IPS DF 6.9 (cell line): ENCODE measurements at places on chromosomes 2 and 18.

- no peak for DNase-seq
Measured at GRCh38 chr2:175404839-175405238, 223.3 kb upstream of the ATP5MC3 start.

DNA sequence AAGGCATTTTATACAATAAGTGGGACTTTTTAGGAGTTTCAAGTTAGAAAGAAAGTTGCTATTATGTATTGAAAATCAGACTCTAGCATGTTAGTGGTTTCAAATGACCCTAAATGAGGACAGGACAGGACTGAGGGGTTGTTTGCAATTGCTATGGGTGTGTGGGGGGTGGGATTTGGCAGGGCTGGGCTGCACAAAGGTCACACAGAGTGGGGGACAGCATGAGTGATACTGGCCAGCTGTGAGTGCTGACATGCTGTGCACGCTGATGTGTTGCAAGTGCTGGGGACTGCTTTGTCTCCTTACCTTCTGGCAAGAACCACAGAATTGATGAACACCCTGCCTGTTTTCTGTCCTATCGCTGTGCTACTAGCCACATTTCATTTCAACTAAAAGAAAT lies 29.8 kb downstream of the RNMT start:
- no peak for DNase-seq

GRCh38 chr2:229150317-229150716 lies 120.8 kb downstream of the PID1 start:
- DNase-seq = no peak

DNA sequence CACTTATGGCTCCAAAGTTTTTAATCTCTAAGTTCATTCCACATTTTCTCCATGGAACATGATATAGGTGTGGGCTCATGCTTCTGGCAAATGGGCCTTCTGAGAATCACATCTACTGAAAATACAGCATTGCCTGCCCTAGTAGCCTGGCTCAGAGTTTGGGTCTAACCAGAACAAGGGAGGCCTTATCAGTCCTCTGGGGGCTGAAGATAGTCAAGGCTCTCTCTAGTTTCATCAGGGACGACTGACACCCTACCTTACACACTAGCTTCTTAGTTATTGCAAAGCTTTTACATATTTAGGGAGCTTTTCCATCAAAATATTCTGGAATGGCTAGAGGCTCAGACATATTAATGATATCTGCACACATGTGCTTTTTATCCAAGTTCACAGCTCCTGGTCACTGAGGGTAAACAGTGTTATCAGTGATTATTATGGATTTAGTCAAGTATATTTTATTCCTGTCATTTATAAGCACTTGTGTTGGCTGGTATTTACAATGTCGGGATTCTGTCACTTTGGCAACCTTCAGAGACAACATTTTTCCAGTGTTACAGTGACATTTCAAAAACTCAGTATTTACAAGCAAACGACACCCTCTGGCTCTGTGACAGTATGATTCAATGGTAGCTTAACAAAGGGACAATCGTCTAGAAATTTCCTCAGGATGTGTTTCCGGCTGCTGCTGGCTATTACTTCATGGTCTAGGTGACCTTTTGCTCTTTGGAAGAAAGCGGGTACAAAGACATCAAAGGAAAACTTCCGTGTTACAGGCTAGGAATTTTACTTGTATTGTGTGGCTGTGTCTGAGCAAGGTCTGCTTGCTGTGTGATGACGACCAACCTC lies 200.6 kb downstream of the TCF4 start:
- DNase-seq = no peak

DNA sequence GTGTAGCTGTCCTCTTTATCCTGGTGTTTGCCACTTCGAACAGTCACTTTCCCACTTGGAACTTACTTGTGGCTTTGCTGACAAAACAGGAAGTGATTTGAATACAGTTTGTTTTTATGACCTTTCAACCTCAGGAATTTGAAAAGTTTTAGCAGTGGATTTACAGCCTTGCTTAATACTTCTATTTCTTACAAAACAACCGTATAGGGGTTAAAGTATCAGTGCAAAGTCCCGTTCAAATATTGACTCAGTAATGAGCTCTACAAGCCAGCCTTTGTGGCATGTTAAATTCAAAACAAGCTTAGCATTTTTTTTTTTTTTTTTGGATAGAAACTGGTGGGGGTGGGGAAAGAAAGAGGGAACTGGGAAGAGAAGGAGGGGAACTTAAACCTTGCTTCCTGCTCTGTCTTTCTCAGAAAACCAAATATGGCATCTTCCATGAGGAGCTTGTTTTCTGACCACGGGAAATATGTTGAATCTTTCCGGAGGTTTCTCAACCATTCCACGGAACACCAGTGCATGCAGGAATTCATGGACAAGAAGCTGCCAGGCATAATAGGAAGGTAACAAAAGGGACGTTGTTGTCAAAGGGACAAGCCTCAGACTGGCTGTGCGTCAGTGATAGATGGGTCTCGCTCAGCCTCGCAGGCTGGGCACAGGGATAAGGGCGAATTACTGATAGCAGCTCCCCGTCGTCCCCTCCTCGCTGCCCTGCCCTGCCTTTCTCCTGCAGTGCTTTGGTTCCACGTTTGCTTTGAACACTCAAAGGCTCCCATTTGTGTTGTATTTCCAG lies at the start of gene HNMT:
TSS of gene HNMT (plus strand) at position 408 of the 793 bp plus-strand sequence. CDS start at position 427, 19 bp downstream.
- peak; percentile 4 for DNase-seq

GRCh38 chr2:151634736-151635467 lies 99.4 kb downstream of the NEB start:
- no peak for DNase-seq

DNA sequence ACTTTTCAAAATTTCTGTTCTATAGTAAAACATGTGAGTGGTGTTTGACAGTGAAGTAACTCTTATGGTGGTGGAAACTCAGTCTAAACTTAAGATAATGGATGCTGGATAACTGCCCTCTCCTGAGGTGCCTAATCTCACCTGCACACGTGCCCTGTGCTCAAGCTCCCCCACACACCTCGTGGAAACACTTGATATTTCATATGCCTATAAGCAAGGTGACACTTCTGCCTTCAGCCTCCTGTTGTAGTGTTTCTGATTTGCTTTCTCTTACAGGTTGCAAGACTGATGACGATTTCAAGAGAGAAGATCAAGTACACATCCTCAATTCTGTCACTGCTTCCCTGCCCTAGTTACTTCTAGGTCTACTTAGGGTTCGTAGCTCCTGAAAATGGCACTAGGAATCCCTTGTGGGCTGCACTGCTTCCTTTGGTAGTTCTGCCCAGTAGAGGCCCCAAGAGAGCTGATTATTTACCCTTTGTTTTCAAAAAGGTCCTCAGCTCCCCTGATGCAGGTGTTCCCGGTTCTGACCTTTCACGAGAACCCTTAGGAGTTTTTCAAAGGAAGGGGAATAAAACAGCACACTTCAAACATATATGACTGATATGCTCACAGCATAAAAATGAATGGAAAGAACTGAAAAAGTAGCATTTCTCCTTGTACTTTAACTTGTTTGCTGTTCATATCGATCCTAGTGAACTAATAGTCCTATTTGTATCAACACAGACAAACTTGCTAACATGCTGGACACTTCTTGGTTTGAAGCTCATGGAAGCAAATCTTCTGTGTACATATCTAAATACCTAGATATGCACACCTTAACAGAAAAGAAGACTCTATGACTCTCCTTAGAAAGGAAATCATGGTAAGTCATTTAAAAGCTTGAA lies 6.7 kb downstream of the CAVIN2 start:
- DNase-seq = no peak

- DNase-seq = no peak
Measured at GRCh38 chr2:29578084-29578598, 343.2 kb downstream of the ALK start.

DNA sequence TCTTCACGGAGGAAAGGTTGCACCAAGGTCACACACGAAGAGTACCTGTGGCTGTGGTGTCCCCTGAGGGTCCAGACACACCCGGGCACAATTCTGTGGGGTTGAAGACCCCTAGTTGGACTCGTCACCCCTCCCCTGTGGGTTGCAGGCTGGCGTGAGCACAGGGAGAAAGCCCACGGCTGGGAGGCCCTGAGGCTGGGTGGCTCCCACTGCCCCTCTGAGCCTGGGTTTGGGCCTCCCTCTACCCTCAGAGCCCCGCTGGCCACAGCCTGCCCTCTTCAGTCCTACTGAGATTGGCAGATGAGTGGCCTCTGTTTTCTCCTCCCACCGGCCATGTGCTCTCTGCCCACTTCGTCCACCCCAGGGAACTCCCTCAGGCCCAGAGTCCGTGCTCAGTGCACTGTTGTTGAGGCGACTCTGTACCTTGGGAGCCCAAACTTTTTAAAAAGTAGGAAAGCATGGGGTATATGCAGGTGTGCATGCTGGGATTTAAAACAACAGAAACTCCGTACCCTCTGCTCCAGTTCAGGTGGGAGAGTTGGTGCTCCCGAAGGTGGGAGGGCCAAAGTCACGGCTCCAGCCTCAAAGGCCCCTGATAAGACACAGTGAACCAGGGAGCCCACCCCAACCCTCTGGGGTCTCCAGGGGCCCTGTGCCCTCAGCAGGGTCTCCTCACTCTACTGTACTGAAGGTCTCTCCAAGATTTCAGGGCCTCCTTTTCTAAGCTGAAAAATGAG lies 19.1 kb downstream of the RAMP1 start:
- no peak for DNase-seq

DNA sequence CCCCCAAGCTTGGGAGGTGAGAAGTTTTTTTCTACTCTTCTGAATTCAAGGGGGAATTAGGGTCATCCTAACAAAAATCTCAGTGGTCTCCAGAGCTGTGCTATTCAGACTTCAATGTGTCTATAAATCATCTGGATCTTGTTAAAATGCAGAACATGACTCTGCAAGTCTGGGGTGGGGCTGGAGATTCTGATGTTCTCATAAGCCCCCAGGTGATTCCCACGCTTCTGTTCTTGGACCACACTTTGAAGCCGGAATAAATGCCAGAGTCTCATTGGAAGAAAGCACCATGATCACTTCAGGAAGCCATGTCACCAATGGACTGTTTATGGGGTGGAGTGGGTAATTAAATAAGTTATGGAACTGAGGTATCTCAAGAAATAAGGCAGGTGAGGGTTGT lies 22.2 kb upstream of the SLC16A14 start:
- DNase-seq = no peak

DNA sequence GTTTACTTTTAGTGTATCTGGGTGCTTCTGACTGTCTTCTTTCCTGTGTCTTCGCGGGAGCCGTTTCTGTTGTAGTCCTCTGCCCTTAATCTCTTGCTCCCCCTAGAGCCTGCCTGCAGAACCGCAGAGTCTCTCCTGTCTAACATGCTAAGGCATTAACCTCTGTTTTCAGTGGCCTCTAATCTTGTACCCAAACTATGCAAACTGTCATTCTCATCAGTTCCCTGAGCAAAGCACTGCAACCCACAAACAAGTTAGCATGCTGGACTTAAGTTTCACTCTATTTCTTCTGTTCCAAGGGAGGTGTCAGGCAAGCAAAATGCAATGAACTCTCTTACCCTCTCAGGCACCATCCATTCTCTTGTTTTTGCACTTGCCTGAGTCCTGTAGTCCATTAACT lies 138.4 kb downstream of the OTX1 start:
- peak; percentile 27 for DNase-seq

DNA sequence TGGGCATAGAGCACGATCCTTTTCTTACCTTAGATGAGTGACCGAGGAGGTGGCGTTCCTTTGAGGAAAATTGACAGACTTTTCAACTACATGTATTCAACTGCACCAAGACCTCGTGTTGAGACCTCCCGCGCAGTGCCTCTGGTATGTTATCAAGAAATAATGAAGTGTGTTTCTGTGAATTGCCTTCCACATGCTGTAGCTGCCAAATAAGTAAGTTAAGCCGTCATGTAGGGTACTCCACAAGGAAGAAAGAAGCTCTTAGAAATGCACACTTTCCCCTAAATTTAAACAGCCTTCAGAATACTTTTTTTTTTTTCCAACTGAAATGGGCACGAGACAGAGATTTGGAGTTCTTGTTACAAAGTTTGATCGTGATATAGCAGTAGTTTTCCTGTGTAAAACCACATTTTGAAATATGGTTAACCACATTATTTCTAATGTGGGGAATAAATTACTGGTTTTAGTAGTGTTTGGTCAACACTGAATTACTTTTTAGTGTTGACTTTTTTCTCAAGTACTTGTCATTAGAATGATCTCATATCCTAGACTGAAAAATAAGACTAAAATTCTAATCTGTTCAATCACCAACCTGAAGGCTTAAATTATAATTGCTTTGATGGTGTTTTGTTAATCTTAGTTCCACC lies 30.5 kb downstream of the PDK1 start:
- no peak for DNase-seq

- no peak for DNase-seq
Measured at GRCh38 chr2:98769784-98770183, 38.9 kb upstream of the MGAT4A start.

DNA sequence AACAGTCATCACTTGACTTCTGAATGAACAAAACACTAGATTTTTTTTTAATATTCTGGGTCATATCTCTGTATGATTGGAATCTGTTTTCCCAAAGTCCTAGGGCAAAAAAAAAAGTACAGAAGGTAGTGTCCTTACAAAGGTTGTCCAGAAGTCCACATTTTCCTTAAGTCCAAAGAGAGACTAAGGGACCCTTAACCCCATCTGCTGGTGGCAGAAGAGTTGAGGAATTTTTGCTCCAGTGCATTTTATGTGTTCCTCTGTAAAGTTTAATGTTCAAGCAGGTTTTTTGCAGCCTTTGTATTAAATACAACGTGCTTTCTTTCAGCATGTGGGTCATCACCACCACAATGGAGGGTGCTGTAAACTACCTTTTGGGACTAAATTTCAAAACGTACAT lies 215.9 kb downstream of the SP3 start:
- no peak for DNase-seq

DNA sequence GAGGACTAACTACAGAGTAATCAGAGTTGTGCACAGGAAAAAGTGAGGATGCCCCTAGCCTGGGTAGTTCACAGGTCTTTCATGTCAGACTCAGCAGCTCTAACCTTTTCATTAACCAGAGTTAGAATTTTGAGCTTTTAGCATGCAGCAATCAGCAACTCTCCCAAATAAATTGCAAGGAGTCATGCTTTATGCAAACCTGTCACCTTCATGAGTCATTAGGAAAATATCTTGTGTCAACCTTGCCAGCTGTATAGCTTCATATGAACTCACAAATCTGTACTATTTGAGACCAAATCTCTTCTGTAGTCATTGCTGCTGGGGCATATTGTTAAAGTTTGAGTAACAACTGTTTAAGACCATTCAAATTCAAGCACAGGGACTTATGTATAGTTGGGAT lies 382.3 kb upstream of the NT5C1B start:
- no peak for DNase-seq

DNA sequence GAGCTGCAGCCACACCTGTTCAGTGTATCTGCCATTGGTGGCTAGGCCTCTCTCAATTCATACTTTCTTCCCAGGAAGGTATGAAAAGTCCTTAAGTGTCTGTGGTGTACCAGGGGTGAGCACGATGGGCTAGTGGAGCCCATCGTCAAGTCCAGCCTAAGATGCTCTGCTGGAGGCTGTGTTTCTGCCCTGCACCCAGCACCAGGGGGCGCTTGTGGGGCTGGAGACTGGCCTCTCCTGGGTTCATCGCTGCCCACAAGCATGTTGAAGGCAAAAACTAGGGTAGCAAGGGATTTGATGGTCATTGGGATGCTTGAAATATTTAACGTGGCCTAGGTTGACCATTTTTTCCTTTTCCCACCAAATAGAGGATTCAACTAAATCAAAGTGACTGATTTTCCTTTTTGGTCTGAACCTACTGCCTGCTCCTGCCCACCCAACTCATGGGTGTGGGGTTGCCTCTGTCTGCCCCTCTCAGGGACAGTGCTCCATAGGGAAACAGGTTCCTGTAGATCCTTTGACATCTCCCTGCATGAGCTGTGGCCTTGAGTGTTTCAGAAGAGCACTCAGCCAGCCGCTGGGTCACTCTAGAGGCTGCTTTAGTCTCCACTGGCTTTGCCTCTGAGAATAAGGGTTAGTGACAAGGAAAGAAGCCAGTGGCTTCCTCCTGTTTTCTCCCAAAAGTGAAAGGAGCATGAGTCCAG lies 59.0 kb downstream of the TPGS2 start:
- DNase-seq = peak; percentile 27

- no peak for DNase-seq
Measured at GRCh38 chr18:60865801-60866200, 467.4 kb upstream of the CDH20 start.
